Adrenal gland (tissue), 19 donors: ENCODE measurements at places on chromosomes 1 and 21. TPM values are rescaled to one million over a fixed set of nuclear protein-coding genes. Genes with fewer than 3 reads are reported as not detected.

DNA sequence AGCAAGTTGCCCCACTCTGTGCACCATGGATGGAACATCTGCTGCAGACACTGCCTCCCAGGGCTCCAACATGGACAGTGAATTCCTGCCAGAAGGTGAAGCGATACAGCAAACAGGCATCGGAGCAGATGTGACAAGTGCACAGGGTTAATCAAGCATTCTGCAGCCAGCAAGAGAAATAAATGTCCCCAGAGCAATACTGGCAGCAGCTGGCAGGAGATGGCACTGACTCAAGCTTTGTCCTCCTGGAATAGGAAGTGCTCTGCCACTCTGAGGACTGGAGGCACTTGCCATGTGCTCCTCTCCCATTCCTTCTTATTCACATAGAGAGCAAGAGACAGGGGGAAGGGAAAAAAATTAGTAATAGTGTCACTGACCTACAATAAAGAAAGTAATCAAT is 402.7 kb upstream of the DAB1 start:
- no peak for DNase-seq

- DNase-seq, result peak; percentile 28
Observed at GRCh38 chr1:229342656-229343569, at the start of gene CCSAP. Gene CCSAP, minus strand, starts transcription at chr1:229343047. Its CDS starts 582 bp downstream, at chr1:229342465.

DNA sequence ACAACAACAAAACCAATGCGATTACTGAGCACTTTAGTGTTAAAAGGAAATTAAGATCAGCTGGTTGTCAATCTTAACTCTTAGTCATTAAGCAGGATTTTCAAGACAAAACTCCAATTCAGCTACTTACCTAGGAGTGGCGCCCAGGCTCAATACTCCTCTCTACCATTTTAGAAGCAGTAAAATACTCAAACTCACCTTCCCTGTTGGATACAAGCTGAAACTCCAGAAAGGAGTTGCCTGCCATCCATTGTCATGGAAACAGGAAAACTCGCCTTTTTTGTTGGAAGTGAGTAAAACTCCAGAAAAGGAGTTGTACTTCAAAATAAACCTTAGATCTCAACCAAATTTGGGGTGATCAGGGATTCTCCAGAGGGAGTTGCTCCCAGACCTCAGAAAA is 127.0 kb upstream of the F3 start:
- no peak for DNase-seq

DNA sequence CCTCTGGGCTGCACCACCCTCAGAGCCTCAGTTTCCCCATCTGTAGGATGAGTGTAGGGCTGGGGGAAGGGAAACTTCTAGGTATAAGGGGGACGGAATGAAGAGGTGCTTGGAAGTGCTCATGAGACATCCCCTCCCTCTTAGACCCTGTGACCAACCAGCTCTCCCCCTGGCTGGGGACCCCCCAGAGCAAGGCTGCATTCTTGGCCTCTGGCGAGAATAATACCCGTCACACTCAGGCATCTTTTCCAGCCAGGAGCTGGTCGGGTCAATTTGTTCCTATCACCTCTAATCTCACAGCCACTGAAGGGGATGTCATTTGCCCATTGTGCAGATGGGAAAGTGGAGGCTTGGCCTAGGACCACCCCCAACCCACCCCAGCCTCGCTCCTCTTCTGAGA is 443.0 kb downstream of the PTPRU start:
- no peak for DNase-seq

The CFAP74 gene
- polyA plus RNA-seq, result 6.0 TPM

The INKA2 gene
- polyA plus RNA-seq, result 0.68 TPM
